Activated T-helper 1 cell treated with anti-CD3 and anti-CD28 coated beads, Interleukin-12 subunit alpha, Interleukin-12 subunit beta, Interleukin-2, Interleukin-4 antibody, amounts not matched to agents 30 ng/mL and 10 ng/mL and 1 ng/mL, durations not matched to agents 14 hours and 24 hours and 36 hours (primary cell): ENCODE measurements at places on chromosomes 16 and 17. TPM values are rescaled to one million over a fixed set of nuclear protein-coding genes. Genes with fewer than 3 reads are reported as not detected.
A peak's percentile ranks its signal among the peaks of the same experiment; 100 is the strongest.

Gene ZDHHC1
- 0.76 and 0.88 TPM in 2 replicates for total RNA-seq

- peaks cover 36% of the 10 kb centered on the region for H3K4me1 ChIP-seq
- H3K27me3 ChIP-seq: no peaks in the 10 kb centered on the region
- H3K36me3 ChIP-seq: peaks cover 59% of the 10 kb centered on the region
These were observed 1.2 kb downstream of the PRPF8 start for GRCh38 chr17:1683459-1683858.

GRCh38 chr16:89108416-89108815, 14.8 kb downstream of the ACSF3 start:
- H3K36me3 ChIP-seq: peaks cover 33% of the 10 kb centered on the region
- H3K4me3 ChIP-seq: no peak overlapping the region
- no peak overlapping the region for H3K27ac ChIP-seq
- no peaks in the 10 kb centered on the region for H3K4me1 ChIP-seq

DNA sequence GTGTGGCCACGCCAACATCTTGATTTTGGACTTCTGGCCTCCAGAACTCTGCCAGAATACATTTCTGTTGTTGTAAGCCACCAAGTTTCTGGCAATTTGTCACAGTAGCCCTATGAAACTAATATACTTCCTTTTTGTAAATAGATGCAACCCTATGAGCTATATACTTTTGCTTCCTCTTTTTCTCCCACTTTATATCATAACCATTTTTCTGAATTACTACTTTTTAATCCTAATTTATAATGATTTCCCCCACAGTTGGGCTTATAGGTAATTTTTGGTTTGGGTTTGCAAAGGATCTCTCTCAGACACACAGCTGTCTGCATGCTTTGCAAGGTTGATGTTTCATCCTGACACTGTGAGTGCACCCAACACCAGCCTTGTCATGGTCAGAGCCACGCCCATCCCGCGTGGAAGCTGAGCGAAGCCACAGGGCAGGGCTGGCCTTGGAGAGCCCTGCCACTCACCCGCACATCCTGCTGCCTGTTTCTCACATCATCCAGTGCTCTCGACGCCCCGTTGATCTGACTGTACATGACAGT, 5.8 kb downstream of the TRIM25 start:
- peak overlapping the region; percentile 56 for H3K27ac ChIP-seq
- H3K36me3 ChIP-seq: peaks cover 61% of the 10 kb centered on the region
- peaks cover 73% of the 10 kb centered on the region for H3K4me1 ChIP-seq

Gene SMPD3
- total RNA-seq: 0.49 and 0.61 TPM in 2 replicates

DNA sequence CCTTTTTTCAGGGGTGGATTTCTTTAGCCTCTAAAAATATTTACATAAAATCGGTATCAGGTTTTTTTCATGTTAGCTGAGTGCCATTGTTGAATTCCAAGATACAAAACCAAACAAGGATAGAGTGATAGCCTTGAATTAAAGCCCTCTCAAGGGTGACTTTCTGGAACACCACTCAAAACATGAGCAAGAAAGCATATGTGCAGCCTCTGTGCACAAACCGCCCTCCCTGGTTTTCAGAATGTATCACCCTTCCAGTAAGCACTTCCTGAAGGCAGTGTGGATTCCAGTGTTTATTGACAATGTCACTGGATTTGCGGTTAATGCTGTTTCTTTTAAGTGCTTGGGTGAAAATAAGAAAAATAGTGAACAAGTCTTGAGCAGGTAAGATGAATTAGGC, 597.7 kb downstream of the TMEM114 start:
- no peak overlapping the region for H3K4me3 ChIP-seq
- H3K27ac ChIP-seq: no peak overlapping the region
- no peak for DNase-seq

Gene KRT32
- not detected in 2 replicates for total RNA-seq

DNA sequence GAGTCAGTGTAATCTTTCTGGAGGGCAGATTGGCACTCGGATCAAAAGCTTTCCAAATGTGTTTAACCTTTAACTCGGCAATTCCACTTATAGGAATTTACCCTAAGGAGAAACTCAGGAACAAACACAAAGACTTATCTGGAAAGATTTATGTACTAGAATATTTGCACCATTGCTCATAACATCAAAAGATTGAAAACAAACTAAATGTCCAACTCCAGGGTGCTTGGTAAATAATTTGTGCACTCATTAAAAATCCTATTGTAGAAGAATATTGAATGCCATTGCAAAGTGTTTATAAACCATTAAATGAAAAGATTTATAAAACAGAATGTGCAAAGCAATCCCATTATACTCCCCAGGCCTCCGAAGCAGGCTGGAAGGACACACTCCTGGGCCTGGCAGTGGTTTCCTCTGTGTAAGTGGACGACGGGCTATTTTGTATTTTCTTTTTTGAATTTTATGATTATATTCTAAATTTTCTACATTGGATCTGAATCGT, 18.7 kb upstream of the RBFOX3 start:
- no peaks in the 10 kb centered on the region for H3K4me1 ChIP-seq
- H3K36me3 ChIP-seq: no peaks in the 10 kb centered on the region
- no peak overlapping the region for H3K27ac ChIP-seq

Gene PPP1R27
- not detected in 2 replicates for total RNA-seq

DNA sequence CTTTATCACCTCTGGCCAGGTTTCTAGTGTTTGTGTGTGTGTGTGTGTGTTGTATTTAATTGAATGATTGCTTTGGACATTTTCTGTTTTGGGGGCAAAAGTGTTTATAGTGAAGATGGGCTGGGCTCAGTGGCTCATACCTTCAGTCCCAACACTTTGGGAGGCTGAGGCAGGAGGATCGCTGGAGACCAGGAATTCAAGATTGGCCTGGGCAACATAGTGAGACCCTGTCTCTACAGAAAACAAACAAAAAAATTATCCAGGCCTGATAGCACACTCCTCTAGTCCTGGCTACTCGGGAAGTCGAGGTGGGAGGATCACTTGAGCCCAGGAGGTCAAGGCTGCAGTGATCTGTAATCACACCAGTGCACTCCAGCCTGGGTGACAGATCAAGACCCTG, 37.5 kb downstream of the RPA1 start:
- peaks cover 22% of the 10 kb centered on the region for H3K36me3 ChIP-seq
- DNase-seq: no peak
- no peak overlapping the region for H3K4me3 ChIP-seq
- peaks cover 50% of the 10 kb centered on the region for H3K4me1 ChIP-seq
- no peaks in the 10 kb centered on the region for H3K27me3 ChIP-seq

DNA sequence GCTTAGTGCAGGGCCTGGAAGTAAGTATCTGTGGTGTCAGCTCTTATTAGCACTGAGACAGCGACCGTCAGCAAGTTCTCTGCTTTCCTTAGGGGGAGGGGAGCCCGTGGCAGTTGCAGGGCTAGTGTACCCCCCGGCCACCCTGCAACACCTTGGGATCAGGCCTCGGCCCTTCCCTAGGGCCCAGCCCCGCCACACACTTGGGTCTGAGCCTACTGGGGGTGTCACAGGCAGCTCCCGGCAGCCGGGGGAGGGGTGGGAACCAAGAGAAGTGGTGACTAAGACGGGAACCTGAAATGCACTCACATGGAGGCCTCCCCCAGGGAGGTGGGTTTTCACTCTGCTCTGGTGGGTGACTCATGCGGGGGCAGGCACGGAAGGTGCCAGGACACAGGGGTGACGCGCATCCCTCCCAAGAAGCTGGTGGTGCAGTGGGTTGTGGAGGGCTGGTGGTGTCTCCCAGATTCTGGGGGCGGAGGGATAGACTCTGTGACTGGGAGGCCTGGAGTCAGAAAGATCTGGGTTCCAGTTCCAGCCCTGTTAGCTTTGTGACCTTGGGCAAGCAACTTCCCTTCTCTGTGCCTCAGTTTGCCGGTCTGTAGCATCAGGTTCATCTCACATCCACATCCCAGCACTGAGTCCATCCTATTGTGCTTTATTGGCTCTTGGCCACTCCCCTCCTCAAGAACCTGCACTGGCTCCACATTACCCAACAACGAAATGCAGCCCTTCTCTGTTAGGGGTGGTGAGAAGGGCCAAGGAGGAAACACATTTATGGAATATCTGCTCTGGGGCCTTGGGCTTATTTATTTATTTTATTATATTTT, 44.5 kb downstream of the LAT start:
- H3K27me3 ChIP-seq: peaks cover 2% of the 10 kb centered on the region
- H3K36me3 ChIP-seq: no peaks in the 10 kb centered on the region
- no peak overlapping the region for H3K4me3 ChIP-seq
- peak overlapping the region; percentile 74 for H3K27ac ChIP-seq
